ENCODE measurements at places on chromosomes 3 and 15.

- no peak for DNase-seq
Measured at GRCh38 chr15:92634671-92635201, 20.8 kb downstream of the FAM174B start.

GRCh38 chr3:22836131-22836530, 367.0 kb upstream of the UBE2E2 start:
- no peak for DNase-seq

DNA sequence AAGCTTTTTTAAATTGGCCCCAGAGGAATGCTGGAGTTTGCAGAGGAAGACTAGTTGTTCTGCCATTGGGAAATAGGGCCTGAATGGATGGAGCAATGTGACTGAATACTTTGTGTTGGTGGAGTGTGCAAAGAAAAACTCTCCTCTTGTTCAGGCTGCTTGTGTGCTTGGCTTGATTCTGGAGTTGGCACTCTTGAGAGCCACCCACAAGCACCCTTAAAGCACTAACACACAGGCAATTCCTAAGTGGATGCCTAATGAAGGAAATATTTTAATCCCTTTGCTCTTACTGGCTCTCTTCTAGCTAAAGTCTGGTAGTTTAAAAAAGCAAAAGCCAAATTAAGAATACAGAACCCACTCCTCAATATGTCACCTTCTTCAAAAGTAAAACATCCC, 304.4 kb upstream of the C2CD4B start:
- DNase-seq = no peak

GRCh38 chr15:84685304-84685703, 27.3 kb upstream of the NMB start:
- no peak for DNase-seq

- no peak for DNase-seq
Measured at GRCh38 chr3:40333852-40334251, 24.3 kb downstream of the EIF1B start.

GRCh38 chr3:136657526-136657925, 94.7 kb downstream of the STAG1 start:
- DNase-seq = no peak

- peak; percentile 63 for DNase-seq
Measured at GRCh38 chr3:195537995-195538394, 5.1 kb downstream of the PPP1R2 start.

Data from CD4-positive, alpha-beta T cell treated with Interleukin-1 beta for 1 hour (primary cell).